Fibroblast of villous mesenchyme (primary cell): ENCODE measurements at places on chromosomes 11 and 22. TPM values are rescaled to one million over a fixed set of nuclear protein-coding genes. Genes with fewer than 3 reads are reported as not detected.

OR52A1 gene
- total RNA-seq = not detected in 2 replicates

STK33 gene
- total RNA-seq = 2.9 and 5.6 TPM in 2 replicates

MRGPRX4 gene
- total RNA-seq = not detected in 2 replicates

PRCP gene
- total RNA-seq = 25.4 and 37.1 TPM in 2 replicates

PRR33 gene
- not detected in 2 replicates for total RNA-seq

- no peak for DNase-seq
These were observed 299.8 kb upstream of the SYN3 start for GRCh38 chr22:33357981-33358399.

DNA sequence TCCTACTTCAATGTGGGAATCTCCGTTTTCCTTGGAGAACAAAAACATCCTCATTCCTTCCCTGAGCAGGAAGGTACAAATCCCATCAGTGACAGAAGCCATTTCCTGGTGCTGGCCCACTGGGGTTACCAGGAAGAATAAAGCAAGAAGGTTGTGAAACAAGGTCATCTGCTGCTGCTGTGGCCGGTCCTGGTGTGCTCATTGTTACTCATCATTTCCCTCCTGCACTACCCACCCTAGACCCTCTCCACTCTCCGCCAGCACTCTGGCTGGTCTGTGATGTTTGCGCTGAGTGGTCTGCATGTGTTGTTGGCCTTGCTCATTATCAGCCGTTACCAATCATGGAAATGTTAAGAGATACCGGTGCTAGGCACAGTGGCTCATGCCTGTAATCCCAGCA, 37.0 kb downstream of the OSBP2 start:
- DNase-seq = no peak

DNA sequence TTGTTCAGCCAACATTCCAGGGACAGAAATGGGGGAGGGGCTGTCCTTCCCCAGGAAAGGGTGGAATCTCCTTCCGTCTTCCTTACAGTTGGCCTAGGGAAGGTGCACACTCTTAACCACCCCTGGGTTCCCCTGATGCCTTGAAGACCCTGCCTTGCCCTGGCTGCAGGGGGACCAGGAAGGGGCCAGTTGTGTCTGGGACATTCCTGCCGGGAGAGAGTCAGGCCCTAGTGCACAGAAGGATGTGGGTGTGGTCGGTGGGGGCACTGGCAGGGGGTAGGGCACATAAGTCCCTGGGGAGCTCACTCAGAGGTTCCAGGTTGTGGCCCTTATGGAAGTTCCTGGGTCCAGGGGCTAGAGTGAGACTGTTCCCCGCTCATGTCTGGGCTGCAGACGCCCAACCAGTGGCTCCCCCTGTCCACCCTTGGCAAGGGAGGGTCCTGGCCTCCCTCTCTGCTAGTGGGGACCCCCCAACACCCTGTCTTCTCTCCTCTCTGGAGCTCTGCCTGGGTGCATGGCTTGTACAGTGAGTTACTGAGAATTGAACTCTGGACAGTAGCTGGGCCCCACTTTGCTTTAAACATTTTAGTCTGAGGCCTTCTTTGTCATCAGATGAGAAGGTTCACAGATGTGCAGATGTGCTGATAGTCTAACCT, 2.0 kb upstream of the APOBEC3A start:
- no peak for DNase-seq

DNA sequence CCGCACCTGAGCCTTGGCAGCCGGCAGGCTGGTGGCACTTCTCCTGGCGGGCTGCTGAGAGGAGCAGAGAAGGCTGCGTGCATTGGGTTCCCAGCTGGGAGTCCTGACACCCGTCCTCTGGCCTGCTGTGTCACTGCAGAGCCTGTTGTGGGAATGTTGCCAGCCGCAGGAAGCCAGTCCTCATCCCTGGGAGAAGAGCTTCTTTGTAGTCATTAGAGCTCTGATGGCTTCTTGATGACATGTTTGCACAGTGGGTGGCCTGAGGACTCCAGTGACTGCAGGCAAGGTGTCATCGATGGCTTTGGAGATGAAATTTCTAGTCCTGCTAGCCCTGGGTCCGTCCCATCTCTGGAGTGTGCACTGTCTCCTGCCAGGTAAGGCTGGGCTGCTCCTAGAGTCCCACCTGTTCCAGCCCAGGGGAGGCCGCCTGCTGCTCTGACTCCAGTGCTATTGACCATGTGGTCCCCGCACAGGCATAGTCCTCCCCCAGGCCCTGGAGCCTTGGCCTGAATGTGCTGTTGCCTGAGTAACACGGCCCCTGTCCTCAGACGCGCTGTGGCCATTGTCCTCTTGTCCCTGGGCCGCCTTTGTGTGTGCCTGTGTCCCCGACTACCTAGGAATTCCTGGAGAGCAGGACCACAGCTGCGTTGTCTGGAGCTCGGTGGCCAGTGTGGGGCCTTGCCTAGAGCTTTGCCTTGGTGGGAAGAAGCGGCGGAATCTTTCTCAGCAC, 129.2 kb downstream of the CACNA1I start:
- DNase-seq = no peak

- no peak for DNase-seq
These were observed 60.2 kb upstream of the CHRM4 start for GRCh38 chr11:46451759-46452158.

GRCh38 chr11:128324051-128324481, 263.3 kb downstream of the ETS1 start:
- DNase-seq = peak; percentile 56

DNA sequence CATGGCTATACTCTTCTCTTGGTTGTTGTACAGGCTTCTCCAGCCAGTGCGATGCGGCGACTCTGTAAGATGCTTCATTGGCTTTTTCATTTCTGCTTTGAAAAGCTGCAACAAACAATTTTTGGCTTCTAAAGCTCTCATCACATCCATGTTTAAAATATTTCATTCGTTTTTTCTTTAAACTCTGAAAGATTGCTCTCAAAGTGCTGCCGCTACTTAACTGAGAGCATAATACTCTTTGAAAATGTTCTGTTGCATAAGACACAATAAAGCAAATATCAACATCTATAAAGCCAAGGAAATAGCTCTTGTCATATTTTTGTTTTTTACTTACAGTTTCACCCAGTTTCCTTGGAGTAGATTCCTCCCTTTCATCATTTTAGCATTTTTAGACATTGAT, 468.3 kb downstream of the TBC1D22A start:
- DNase-seq = no peak

- DNase-seq = peak; percentile 46
These were observed 3.1 kb upstream of the PYGM start for GRCh38 chr11:64762674-64763525.

- DNase-seq = no peak
These were observed 68.5 kb downstream of the SCUBE1 start for GRCh38 chr22:43274595-43275240.

DNA sequence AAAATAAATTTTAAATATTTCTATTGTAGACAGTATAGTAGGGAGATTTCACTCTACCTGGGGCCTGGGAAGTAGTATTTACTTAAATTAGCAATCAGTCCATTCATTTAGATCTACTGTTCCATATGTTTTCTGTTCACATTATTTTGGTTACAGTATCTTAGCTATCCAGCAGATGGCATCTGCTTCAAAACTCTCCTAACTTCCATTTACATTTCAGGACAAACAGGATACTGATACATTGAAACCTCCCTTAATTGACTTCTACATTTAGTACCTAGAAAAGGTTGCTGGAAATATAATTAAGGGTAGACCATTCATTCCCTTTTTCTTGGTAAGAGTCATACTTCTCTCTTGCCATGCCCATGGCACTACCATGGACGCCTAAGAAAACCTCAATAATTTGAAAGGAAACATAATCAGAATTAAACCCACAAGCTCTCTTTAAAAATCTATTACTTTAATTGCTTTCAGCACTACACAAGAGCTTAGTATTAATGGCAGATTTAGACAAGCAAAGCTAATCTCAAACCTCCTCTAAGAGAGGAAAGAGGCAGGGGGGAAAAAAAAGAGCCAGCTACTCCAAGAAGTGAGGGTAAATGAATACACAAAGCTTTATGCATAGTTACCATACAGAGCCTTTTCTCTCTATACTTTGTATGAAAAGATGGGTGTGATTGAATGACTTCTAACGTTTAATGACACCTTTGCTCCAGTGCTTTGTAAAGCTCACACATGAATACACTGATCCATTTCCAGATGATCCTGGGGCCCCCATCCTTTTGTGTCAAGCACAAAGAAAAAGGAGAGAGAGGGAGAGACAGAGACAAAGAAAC, 131.2 kb upstream of the MTMR2 start:
- peak; percentile 62 for DNase-seq

DNA sequence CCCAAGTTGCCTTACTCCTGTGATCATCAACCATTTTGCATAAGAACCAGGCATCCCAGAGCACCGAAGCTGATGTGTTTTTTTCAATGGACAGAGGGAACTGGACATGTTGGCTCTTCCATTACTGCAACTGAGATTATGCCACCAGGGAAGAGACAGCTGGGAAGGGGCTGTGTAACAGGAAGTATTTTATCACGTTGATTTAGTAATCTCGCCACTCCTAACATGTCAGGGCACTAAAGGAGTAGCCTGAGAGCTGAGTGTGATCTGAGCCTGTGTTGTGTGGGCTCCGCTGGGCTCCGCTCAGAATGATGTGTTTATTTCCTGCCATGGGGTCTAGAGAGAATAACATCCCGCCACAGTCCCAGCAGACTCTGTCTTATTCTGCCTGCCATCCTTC, 165.4 kb downstream of the GRIK4 start:
- DNase-seq = no peak

DNA sequence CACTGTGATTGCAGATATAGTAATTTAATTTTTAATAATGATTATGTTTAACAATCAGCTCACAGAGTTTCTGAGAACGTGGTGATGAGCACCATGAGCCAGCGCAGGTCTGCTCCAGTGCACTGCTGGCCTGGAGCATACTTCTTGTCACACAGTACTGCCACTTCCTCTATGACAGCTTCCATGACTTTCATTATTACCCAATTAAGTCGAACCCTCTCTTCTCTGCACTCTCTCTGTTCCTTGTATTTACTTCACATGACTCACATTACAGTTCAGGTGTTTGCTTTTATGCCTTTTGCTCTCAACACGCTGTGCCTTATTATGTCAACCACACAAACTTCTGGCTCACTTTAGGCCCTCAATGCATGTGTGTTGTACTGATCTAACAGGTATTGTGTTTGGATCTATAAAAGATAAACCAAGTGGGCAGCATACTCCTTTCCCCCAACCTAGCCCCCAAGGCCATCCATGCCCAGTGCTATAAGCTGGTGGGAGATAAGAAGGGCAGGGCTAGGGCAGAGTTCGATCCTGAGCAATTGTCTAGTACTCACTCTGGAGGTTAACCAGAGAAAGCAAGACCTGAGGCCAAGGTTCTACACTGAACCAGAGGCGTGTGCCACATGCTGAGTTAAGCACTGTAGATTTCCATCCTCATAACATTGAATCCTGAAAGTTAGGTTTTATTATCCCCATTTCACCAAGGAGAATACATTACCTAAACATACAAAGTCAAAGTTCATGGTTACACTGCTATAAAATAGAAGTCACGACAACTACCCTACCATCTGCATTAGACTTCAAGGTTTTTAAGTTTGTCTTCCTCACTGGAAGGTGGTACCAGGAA, 356.5 kb downstream of the INSC start:
- no peak for DNase-seq

GRCh38 chr22:30945653-30946052, 22.9 kb downstream of the MORC2 start:
- DNase-seq = no peak

DNA sequence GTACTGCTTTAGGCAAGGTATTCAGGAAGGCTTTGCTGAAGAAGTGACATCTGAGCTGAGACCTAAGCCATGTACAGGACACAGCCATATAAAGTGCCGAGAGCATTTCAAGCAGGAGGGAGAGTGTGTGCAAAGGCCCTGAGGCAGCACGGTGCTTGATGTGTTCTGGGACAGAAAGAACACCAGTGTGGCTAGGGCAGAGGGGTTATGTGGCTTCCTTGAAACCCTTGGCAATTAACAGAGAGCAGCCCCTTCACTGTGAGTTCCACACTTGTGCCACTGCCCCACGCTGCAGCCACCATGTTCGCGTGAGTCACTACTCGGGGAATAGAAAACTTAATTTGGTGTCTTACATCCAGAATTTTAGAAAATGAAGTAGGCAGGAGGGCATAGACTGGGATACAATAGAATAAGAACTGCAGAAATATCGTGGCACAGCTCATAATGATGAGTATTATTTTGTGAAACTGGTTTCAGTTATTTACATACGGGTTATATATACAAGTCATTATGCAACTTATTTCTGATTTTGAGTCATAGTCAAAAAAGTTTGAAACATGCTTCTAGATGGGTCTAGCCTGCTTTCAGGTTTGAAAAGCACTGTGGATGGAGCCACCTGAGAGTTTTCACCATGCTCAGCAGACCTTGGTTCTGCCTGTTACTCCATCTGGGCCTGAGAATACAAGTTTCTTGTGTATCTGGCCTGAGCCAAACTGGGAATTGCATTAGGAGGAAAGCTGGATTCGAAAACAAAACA, 11.8 kb downstream of the IL10RA start:
- DNase-seq = no peak

DNA sequence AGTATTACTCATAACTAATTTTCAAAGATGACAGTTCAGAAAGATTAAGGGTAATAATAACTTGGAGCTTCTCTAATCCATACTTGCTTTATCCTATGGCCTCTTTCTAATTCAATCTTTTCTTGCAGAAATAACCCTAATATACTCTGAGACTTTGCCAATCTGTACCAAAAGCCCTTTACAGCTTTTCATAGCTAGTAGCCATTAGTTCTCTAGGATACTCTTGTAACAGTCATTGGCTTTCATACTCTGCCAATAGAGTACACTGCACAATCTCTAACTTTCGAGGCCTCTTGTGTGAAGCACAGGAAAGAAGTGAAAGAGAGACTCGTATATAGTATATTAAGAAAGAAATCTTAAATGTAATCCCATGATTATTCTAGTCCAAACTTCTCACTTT, 38.1 kb downstream of the SLC36A4 start:
- no peak for DNase-seq

- DNase-seq = no peak
These were observed 575 bp downstream of the MFNG start for GRCh38 chr22:37485395-37486223.

DNA sequence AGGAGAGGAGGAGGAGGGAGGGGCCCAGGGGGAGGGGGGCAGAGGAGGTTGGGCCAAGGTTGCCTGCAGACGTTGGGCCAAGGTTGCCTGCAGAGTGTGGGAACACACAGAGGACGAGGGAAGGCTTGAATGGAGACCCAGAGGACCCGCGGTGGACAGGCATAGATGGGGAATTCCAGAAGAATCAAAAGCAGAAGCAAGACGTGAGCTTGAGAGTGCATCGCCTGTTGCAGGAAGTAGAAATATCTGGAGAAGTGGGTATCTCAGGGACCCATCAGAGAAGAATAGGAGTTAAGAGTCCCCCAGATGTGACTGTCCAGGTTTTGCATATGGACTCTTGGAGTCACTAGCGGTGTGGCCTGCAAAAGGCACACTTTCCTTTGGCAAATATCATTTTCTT, 670.2 kb downstream of the TBC1D22A start:
- DNase-seq = no peak
